Left hindlimb (tissue), 1 donor: ENCODE measurements at places on chromosomes 4 and X.

- no peak for DNase-seq
These were observed 213.2 kb downstream of the KDR start for GRCh38 chr4:54912155-54912554.

DNA sequence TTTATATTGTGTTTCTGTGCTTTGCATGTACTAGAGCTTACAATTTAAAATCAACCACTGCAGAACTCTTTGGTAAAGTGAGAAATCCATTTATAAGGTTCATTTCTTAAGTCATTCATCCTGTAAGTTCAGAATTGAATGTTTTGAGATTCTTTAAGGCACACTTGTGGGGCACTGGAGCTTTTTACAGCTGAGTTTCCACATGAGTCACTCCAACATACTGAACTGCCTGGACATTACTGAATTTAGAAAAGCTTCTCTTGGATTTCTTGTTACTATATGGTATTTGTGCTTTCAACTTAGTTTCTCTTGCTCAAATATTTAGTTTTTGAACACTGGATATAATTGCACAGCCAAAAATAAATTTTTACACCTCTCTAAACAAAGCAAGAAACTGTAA lies 226.3 kb downstream of the PACRGL start:
- no peak for DNase-seq

DNA sequence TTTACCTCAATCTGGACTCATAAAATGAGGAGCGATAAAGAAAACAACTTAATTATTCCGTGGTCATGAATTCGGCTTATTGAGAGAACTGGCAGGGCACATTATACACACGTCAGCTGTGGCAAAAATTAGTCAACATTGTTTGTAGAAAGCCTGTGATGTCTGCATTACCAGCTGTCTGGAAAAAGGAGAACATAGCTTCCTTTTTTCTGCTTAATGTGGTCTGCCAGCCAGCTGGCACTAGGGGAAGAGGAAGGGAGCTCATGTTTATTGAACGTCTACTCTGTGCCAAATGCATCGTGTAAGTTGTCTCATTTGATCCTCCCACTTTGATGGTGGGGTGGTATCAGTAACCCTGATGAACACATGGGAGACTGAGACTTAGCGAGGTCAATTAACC lies 367.6 kb downstream of the ARHGAP24 start:
- DNase-seq, result peak; percentile 63

DNA sequence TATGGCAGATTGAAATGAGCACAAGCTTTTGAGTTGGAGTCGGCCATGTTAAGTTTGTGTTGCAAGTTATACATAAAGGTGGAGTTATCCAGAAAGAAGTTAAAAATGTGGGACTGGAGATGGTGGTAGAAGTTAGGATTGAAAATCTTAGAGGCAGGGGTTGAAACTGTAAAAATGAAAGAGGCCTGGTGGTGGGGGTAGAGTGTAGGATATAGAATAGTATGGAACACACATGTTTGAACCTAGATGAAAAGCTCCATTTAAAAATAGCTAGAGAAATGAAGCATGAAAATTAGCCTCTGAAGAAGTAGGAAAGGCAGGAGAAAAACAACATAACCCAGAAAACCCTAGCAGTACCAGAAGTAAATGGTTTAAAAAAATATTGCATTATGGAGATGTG lies 131.8 kb upstream of the ENPEP start:
- DNase-seq, result no peak

- DNase-seq, result no peak
These were observed 81.2 kb downstream of the SHROOM3 start for GRCh38 chr4:76515975-76516843.

- no peak for DNase-seq
These were observed 91.9 kb downstream of the TSPAN5 start for GRCh38 chr4:98566361-98567008.

GRCh38 chr4:168632301-168632725 lies 135.5 kb downstream of the PALLD start:
- peak; percentile 44 for DNase-seq

- DNase-seq, result no peak
These were observed 6.5 kb upstream of the NUDT6 start for GRCh38 chr4:122928930-122929329.

DNA sequence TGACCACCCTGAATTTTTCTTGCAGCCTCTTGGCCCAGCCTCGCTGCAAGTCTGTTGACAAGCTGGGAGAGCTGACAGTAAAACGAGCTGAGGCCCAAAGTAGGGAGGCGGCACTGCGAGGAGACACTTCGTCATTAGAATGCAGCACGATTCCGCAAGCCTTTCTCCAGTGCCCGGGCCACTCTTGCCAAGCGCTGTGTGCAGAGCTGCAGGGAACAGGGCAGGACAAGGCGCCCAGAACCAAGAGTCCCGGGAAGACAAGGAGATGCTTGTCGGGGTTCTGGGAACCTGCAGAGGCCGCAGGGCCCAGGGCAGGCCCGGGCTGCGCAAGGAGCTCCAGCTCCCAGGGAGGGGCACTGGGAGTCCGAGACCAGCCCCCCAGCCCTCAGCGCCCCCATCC lies 187.1 kb downstream of the BCOR start:
- no peak for DNase-seq

- no peak for DNase-seq
These were observed 225.9 kb upstream of the PITX2 start for GRCh38 chr4:110848787-110849186.

- no peak for DNase-seq
These were observed 18.5 kb downstream of the LAP3 start for GRCh38 chr4:17595471-17596005.

GRCh38 chrX:12794654-12795053 lies 3.4 kb downstream of the PRPS2 start:
- DNase-seq, result no peak

- no peak for DNase-seq
These were observed 5.1 kb upstream of the FAT1 start for GRCh38 chr4:186728631-186729271.

DNA sequence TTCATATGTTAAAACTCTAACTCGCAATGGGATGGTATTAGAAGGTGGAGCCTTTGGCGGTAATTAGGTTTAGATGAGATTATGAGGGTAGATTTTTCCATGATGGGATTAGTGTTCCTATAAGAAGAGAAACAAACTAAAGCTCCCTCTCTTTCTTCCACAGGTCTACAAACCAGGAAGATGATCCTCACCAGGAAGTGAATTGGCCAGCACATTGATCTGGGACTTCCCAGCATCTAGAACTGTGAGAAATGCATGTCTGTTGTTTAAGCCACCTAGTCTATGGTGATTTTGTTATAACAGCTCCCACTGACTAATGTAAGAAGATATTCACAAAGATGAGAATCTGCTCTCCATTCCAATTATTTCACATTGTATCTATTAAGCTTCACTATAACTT lies 2266.9 kb downstream of the PCDH7 start:
- DNase-seq, result no peak

DNA sequence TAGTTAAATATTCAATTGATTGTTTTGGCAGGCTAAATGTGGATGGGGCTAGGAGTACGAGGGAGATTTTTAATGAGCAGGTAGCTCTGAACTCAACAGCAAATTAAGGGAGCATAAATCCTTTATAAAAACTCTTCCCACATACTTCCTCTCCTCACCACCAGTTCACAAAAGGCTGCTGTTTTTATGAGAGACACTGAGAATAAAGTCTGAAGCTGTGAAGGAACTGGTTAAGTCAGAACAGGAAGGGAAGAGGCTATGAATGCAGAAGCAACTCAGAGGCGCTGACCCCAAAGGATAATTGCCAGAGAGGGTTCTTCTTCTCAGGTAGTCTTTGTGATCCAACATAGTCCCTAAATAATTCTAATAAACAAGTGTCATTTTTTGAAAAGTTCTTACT lies 406.1 kb downstream of the GPM6A start:
- no peak for DNase-seq

GRCh38 chr4:27123123-27123768 lies 262.6 kb downstream of the STIM2 start:
- no peak for DNase-seq

DNA sequence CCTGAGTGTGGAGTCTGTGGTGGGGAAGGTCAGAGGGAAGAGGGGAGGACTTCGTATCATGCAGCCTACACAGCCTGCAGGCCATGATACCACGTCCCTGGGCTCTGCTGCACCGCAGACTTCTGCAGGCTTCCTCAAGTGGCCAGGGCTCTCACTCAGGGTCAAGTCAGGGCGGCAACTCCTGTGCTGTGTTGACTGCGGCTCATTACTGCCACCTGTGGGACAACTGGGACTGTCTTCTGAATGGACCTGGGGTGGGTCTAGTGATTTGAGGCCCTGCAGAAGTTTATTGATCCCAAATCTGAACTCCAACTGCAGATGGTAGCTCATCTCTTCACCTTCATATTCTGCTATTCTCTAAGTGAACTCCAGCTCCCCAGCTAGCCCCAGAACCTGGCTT lies 167.1 kb downstream of the NSUN7 start:
- DNase-seq, result no peak

- no peak for DNase-seq
These were observed 24.4 kb downstream of the PLAC1 start for GRCh38 chrX:134633832-134634231.

GRCh38 chrX:126695375-126695896 lies 124.1 kb upstream of the PRR32 start:
- DNase-seq, result no peak

GRCh38 chr4:109406337-109406931 lies 27.2 kb upstream of the SEC24B start:
- no peak for DNase-seq

DNA sequence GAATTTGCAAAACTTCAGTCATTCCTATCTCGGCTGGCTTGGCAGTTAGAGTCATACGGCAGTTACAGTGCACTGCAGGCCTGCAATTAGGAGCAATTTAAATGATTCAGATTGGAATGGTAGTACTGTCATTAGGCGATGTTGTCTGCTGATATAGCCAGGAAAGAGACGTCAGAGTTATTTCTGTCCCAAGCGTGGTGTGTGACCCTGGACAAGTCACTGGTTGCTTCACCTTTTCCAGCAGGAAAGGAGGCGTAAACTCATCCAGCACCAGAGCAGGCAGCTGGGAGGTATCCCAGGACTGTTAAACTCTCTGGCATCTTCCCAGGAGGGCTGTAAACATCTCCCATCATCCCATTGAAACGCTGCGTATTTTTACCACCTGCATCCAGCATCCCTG lies 836 bp upstream of the LNX1 start:
- no peak for DNase-seq

- no peak for DNase-seq
These were observed 22.1 kb upstream of the SORBS2 start for GRCh38 chr4:185834088-185834487.

DNA sequence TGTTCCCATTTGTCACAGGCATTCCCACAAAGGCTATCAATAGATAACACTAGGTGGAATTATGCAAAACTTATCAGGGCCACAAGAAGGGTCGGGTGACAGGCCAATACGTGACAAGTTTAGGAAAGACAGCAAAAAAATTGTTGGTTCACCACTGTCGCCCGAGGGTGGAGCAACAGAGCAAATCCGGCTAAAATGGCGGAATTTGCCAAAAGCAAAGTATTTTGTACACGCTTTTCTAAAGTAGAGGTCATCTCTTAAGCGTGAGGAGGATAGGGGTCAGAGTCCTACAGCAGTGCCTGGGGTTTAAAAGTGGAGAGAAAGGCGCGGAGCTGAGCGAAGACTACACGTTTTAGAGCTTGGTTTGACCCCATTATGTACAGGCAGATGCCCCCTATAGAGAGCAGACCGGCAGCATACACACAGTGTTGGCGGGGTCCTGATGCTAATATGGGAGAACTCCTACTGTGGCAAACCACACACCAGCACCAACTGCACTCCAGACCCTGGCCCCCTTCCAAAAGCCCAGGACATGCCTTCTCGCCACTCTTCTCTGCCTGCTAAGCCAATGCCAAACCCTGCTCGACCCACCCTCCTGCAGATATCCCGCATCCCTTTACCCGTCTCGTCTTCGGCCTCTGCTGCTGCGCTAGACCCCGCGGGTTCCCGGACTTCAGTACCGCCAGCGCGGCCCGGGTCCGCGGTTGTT lies 733 bp downstream of the CCNA2 start:
- DNase-seq, result peak; percentile 45

DNA sequence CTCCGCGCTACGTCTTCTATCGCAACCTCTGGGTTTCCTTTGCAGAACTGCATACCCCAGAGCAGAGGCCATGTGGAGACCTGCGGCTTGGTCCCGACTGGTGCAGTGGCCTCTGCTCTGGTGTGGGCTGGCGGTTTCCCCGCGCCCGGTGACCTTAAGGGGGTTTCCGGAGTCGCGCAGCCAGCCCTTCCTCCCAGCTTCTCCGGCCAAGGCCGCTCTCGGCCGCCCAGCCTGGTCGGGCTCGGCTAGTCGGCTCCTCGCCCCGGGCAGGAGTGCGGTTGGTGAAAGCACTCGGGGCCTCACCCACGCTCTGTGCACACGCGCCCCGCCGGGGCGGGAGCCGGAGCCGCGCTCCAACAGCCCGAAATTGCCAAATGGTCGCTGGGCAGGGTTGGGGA lies 84.9 kb downstream of the BCOR start:
- peak; percentile 56 for DNase-seq

DNA sequence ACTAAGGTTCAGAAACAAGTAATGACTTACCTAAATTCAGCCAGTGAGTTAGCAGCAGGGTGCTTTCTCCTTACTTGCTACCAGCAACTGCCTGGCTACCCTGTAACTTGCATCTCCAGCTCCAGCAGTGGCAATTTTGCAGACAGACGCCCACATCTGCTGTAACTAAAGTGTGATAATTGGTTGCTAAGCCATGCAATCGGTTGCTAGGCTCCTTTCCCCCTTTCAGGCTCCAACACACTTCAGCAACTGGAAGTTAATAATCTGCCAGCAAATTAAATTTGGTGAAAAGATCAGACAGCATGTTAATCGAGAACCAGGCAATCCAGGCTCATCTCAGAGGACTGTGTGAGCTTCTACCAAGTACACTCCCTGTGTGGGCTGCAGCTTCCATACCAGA lies 24.2 kb upstream of the ARHGEF9 start:
- no peak for DNase-seq

- no peak for DNase-seq
These were observed 320.1 kb upstream of the PPARGC1A start for GRCh38 chr4:24209906-24210305.

DNA sequence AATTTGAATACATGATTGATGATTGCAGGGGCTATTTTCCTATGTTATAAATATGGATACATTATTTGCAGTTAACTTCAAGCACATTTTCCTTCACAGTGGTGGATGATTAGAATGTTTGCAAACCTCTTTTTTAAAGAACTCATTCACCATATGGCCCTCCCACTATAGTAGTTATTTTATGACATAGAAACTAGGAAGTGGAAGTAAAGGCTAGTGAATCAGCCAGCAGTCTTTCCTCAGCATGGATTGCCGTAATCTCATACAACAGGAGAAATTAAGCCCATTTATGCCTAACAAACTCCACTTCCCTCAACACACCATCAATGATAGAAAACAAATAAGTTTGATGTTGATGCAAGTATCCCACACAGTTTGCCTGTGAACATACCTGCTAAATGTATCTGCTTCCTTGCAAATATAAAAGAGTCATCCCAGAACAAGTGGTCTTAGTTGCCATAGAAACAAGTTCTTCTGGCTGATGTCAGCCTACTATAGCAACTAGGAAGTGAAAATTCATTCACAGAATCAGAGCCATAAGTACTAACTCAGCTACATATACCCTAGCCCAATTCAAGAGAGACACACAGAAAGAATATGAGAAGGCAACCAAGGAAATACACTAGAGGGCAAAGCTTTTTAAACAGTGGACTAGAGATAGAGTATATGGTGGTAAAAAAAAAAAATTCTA lies 100.9 kb upstream of the RADX start:
- DNase-seq, result no peak
